ENCODE measurements at places on chromosomes 13 and 19.

DNA sequence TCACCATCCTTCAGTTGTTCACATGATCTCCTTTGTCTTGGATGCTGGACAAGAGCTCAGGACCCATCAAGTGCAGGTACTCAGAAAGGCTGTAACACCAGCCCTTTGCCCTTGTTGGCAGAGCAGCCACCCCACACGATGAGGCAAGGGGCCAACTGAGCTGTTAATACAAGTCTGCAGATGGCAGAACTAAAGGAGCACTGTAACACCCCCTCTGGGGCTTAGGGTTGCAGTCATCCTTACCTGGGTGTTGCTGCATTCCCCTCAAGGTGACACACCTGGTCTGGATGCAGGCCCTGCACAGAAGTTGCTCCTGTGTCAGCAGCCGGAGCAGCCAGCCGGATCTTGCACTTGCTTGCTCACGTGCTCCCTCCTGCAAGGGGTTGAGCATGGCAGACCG is 52.0 kb downstream of the STARD13 start:
- DNase-seq, result no peak

DNA sequence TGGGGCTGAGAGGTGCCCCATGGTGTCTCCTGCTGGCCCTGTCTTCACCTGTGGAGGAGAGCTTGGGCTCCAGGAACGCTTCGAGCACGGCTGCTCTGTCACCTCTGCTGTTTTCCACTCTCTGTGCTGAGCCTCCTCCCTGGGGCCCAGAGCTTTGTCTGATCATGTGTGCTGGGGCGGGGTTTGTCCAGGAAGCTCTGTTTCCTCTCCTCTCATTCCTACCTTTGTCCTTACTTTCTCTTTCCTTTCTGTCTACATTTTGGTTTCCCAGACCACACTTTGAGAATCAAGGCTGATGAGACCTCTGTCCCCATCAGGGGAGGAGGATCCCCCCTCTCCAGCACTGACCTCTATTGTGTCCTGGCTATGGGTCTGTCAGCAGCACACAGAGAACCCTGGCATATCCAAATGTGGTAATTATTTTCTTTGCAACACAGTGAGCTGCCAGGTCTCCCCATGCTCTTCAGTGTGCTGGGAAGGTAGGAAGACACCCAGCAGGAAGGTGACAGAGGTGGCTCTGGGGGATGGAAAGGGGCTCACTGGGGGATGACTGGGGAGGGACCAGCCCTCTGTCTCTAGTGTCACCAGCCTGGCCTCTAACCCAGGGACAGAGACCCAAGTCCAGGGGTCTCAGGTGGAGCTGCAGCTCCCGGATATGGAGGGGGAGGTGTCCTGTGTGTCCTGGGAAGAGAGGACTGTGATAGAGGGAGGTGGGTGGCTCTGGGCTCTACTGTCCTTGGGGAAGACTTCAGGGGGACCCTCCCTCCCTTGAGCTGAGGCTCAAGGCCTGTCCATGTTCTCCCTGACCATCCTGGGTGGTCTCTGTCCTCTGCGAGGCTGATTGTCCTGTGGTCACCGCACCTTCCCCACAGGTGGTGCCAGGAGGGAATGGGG is at the start of gene CEACAM1:
CEACAM1 (minus strand) TSS at position 128 of the 894 bp plus-strand sequence; CDS start at position 21, 107 bp downstream.
- no peak for DNase-seq

DNA sequence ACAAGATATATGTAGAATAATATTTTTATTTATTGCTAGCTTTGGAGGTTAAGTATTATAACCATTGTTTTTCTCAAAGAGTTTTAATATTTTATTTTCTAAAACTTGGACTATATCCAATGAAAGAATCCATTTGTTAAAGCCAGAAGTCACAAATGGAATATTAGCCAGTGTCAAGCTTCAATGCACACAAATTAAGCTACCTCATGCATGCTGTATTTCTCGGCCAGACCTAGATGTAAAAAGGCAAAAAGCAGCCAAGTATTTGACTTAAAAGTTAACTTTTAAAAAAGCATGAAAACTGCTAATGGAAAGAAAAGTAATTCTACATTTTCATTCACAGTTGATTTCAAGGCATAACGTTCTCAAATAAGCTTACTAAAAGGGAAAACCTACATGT is 160.0 kb upstream of the ATXN8OS start:
- no peak for DNase-seq

DNA sequence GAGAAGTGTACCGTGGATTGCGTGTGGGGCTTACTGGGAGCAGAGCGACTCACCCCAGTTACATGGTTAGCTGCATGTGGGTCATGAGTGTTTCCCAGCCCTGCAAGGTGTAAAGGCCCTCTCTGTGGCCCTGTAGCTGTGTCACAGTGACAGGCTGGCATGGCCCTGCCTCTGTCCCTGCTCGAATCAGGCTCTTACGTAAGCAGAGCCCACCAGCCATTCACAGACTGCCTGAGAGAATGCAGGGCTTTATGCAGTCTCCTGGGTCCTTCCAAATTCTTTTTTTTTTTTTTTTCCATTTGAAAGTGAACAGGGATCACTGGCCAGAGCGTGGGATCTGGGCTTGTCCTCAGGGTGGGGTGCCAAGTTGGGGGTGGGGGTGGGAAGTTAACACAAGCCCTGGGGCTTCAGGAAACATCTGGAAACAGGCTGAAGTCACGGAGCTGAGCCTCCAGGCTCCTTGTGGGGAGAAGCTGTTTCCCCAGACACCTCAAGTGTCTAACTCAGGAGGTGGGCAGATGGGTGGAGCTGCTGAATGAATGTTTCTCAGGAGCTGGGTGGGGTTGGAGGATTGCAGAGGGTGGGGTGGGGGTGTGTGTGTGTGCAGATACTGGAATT is 13.4 kb downstream of the TECR start:
- no peak for DNase-seq

DNA sequence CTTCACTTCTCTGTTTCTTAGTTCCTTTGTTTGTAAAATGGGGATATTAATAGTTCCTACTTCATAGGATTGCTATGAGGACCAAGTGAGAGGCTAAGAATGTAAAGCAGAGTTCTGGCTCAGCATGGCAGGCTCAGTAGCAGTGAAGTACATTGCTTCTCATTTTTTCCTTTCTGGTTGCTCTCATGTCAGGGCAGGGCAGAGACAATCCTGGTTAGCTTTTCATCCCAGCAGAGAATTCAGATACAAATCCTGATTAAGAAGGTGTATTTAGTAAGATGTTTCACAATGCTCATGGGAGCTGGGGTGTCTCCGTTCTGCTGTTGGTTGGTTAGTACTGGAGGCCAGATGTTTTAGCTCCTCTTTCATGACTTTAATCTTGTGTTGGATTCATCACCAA is 42.9 kb downstream of the WASF3 start:
- no peak for DNase-seq

- DNase-seq, result no peak
These were observed 347.4 kb downstream of the LIG4 start for GRCh38 chr13:107867701-107868661.

GRCh38 chr13:20442798-20443381 is 82.8 kb downstream of the CRYL1 start:
- no peak for DNase-seq

DNA sequence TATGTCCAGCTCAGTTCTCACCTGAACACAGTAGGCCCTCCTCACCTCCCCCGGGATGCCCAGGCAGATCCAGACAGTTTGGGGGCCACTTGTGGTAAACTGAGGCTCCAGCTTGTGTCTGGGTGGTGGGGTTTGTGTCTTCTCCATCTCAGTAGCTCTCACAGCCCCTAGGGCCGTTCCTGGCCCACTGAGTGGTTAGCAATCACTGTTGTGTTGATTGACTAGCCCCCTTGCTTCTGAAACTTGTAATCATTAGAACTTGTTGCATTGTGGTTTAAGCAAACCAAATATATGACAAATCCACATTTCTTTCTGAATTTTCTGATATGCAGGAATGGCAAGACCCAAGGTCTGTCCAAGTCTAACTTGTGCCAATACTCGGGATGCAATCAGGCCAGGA is 13.9 kb upstream of the ZNF536 start:
- no peak for DNase-seq

DNA sequence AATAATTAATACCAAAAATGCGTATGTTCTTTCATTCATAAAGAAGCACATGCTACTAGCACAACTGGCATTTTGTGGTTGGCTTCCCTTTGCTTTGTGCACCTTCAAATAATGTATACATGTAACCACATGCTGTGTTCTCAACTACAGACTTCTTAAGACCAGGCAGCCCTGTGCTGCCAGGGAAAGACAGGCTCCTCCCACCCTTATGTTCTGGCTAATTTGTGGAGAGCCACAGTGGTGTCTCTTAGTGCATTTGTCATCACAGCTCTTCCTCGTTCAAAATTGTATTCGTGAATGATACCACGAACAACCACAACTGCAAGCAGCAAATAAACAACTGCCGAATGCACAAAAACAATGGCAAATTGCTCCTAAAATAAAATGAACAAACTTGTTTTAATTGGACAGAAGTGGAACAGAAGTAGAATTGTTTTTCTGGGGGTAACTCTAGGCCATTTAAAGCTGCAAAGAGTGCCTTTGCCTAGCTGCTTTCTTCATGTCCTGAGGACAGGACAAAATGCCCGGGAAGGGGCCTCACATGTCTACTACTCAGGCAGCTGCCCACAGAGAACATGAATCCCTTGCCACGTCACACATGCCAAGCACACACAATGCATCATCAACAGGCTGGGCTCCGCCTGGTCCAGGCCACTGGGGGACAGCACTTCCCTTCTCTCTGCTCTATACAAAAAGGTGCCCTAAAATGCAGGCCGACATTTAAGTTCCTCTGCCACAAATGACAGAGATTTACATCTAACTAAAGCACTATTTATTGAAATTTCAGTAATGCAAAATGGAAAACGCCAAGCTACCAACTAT is 21.7 kb downstream of the IRS2 start:
- DNase-seq, result no peak

GRCh38 chr13:89061821-89062220 is 1390.7 kb downstream of the SLITRK5 start:
- no peak for DNase-seq

- DNase-seq, result no peak
These were observed 909.2 kb upstream of the PCDH20 start for GRCh38 chr13:62324842-62325241.

DNA sequence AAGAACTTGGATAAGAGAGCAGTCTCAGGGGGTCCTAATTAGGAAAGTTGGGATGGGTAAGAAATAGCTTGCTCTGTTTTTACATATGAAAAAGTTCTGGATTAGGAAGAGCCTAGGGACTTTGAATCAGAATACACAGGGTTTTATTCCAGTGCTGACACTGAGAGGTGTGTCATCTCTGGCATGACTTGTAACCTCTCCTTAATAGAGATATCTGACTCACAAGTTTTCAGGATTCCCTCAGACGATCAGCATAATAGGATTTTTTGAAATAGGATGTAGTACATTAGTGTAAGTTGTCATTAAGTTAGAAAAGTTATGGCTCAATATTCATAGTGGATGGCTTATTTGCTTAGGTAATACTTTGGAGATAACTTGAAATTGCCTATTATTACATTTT is 555.2 kb upstream of the MIR17HG start:
- no peak for DNase-seq

GRCh38 chr13:83295686-83296085 is 586.6 kb downstream of the SLITRK1 start:
- no peak for DNase-seq

DNA sequence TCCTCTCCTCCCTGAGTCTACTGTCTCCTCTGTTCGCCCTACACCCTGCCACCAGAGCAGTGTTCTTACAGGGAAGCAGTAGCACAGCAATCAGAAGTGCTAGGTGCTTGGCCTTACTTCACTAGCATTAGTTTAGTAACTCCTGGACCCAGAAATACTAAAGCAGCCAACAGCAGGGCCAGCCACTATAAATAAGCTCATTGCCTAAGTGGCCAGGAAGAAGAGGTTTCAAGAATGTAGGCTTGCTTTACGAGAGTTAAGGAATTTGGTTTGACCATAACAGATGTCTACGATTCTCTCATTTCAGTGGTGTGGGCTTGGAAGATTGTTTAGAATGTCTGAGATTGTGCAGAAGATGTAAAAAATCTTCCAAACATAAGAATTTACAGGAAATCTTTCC is 103.3 kb downstream of the ZAR1L start:
- DNase-seq, result no peak

GRCh38 chr13:100941377-100942368 is 267.1 kb upstream of the TMTC4 start:
- DNase-seq, result no peak

- no peak for DNase-seq
These were observed 5.7 kb upstream of the CDC42EP5 start for GRCh38 chr19:54478677-54479266.

GRCh38 chr13:94270556-94270955 is 208.9 kb downstream of the DCT start:
- DNase-seq, result no peak

GRCh38 chr13:52686376-52686775 is 33.7 kb downstream of the SUGT1 start:
- no peak for DNase-seq

- DNase-seq, result no peak
These were observed 38.2 kb upstream of the FLT1 start for GRCh38 chr13:28533125-28533436.

GRCh38 chr13:22278336-22278929 is 607.6 kb downstream of the FGF9 start:
- no peak for DNase-seq

- DNase-seq, result no peak
These were observed 58.3 kb downstream of the DOCK9 start for GRCh38 chr13:98919566-98919965.

GRCh38 chr19:522726-523125 is 8.8 kb upstream of the CDC34 start:
- DNase-seq, result no peak

DNA sequence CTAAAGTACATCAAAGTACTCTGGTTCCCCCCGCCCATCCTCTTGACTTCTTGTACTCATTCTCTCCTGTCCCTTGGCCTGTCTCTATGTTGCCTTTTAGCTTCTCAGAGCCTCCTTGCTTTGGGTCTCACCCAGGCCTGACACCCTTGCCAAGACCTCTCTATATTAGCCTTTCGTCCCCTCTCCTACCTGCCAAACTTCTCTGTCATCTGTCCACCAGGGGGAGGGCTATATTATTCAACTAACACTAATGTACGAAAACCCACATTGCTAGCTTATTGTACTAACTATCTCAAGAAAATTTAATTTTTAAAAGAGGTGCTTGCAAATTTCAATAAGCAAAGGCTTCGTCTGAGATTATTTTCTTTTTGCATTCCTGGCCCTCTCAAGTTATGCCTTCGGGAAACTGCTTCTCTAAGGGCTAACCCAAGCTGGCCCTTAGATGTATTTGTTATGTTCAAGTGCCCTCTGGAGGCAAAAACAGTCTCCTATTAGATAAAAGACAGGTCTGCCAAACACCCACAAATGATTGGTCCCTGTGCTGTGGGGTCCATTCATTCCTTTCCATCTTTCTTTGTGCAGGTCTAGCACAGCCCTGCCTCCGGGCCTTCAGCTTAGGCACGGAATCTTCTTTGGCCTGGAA is 6.3 kb upstream of the MRPS31 start:
- no peak for DNase-seq

- DNase-seq, result no peak
These were observed 10.5 kb downstream of the IZUMO2 start for GRCh38 chr19:50152578-50152977.

- no peak for DNase-seq
These were observed 24.7 kb upstream of the USPL1 start for GRCh38 chr13:30593001-30593400.

DNA sequence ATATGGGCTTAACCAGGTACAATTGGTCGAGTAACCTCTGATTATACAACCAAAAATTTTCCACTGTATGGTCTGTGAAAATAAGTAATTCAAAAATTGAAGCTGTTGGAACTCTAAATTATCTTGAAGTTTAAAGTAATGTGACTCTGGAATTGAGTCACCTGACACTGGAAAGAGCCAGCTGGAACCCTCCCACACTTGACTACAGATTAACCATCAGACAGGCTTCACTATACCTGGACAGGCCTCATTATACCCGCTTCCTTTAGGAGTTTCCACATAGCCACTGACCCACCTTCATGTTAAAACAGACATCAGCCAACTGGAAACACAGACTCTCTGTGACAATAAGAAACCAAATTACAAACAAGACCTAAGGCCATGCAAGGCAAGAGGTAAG is 1.3 kb downstream of the ZNF433 start:
- DNase-seq, result peak; percentile 37
